Activated CD4-positive, alpha-beta T cell treated with anti-CD3 and anti-CD28 coated beads, Interleukin-2, amount 50 U/mL, for 1 hour (primary cell): ENCODE measurements at places on chromosomes 6 and 20.

GRCh38 chr6:79465381-79465780 is 71.8 kb downstream of the LCA5 start:
- DNase-seq: no peak

DNA sequence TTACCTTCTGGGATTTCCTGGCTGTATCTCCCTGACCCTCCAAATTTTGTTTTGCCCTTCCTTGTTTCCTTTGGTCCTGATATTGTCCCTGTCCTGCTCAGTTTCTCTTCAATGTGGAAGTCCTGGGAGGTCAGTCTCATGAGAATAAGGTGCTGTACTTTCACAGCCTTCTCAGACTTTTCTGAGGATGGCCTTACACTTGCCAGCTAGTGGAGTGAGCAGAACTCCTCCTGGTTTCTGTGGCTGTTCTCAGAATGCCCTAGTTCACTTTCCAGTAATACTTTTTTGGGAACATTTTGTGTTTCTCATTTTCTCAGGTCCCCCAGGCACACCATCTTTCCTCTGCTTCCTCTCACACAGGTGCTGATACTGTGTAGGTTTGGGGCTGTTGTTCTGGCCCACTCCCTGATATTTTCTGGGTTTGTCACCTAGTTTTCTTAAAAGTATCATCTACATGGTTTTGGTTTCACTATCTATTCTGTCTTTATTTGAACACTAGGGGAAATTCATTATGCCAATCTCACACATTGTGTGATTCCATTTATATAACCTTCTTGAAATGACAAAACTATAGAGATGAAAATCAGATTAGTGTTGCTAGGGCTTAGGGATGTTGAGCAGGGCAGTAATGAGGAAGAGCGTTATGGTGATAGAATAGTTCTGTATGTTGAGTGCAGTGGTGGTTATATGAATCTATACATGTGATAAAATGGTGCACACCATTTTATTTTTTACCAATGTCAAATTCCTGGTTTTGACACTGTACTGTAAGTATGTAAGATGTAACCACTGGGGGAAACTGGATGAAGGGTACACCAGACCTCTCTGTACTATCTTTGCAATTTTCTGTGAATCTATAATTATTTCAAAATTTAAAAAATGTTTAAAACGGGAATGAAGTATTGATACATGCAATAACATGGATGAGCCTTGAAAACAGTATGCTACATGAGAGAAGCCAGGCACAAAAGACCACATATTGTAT is 27.2 kb upstream of the BRPF3 start:
- no peak for DNase-seq

DNA sequence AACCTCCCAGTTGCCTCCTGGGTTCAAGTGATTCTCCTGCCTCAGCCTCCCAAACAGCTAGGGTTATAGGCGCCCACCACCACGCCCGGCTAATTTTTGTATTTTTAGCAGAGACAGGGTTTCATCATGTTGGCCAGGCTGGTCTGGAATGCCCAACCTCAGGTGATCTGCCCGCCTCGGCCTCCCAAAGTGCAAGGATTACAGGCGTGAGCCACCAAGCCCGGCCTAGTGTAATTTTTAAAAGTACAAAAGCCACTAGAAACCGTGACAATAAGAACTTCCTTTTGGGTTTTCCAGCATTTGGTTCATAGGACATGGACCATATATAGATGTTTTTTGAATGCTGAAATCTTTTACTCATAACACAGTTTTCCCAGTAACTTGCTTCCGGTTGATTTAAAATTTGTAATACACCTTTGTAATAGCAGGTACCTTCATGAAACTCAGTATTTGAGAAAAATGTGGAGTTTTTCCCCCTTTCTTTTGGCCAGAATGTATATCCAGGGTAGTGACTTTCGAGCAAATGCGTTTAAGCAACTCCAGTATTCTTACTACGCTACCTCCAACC is 467 bp downstream of the PXT1 start:
- DNase-seq: no peak

DNA sequence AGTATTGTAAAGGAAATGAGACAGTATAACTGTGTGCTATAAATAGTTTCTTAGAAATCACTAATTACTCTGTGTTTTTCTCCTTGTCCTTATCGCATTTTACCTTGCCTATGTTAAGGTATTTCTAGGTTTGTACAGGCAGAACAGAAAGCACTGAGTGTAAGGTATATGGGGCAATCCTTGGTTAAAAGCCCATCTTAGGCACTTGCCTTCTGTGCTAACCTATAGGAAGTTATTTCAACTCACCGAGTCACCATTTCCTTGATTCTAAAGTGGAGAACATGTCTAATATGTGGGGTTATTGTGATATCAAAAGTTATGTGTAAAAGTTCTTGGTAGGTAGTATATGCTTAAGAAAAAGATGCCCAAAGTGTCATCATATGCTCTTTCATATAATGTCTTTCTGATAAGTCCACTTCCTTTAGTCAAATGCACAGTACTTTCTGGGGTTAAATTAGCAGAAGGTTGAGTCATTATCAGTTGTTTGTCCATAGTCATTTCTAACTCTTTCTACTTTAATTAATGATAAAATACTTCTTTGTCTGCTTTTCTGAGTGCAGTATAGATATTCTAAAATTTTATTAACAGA is 276.4 kb downstream of the UTRN start:
- DNase-seq: no peak

- no peak for DNase-seq
These were observed 607.5 kb downstream of the HDGFL1 start for GRCh38 chr6:23176883-23177282.

GRCh38 chr6:44146685-44147084 is 11.9 kb upstream of the CAPN11 start:
- no peak for DNase-seq
